ENCODE measurements at places on chromosomes 5 and 9. TPM values are rescaled to one million over a fixed set of nuclear protein-coding genes. Genes with fewer than 3 reads are reported as not detected.

DNLZ gene
- total RNA-seq: 32.4 TPM

KLF4 gene
- total RNA-seq: 1.6 TPM

FGF1 gene
- not detected for total RNA-seq

RASGEF1C gene
- not detected for total RNA-seq

ZNF883 gene
- 2.6 TPM for total RNA-seq

PCDHA9 gene
- not detected for total RNA-seq

BAAT gene
- total RNA-seq: not detected

DRD1 gene
- not detected for total RNA-seq

NDST1 gene
- total RNA-seq: 29.9 TPM

FAM151B gene
- 3.7 TPM for total RNA-seq

GCNT4 gene
- total RNA-seq: 0.07 TPM

PNPLA7 gene
- total RNA-seq: 0.20 TPM

SLC22A4 gene
- total RNA-seq: 4.4 TPM

LHX3 gene
- total RNA-seq: not detected

C5orf46 gene
- total RNA-seq: 0.21 TPM

PRDM9 gene
- total RNA-seq: not detected

YTHDC2 gene
- 26.6 TPM for total RNA-seq

Measured in pulmonary artery endothelial cell (primary cell).